Stimulated activated CD8-positive, alpha-beta memory T cell treated with anti-CD3 and anti-CD28 coated beads, Interleukin-7, amount 100 ng/mL, for 1 hour (primary cell): ENCODE measurements at places on chromosomes 6 and 20.
A peak's percentile ranks its signal among the peaks of the same experiment; 100 is the strongest.

DNA sequence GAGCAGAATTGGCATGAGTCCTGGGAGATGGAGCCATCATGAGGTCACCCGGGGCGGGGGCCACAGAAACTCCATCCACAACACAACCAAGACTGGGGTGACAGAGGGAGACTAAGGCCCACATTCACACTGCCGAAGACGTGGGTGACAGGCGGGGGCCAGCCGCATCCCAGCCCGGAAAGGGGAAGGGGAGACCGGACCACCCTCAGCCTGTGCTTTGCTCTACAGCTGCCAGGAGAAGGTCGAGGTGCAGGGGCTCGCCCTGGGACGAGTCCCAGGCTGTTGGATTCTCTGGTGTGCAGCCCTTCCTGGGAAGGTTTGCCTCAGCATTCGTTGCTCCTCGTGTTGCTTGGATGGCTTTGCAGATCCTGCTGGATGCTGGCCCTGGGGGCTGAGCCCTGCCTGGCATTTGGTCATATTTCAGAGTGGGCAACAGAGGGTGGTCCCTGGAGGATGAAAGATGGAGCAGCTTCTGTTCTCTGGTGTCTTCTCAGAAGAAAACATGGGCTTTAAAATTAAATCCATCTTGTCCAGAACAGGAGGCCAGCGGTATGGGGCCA lies 328.9 kb downstream of the TAF4 start:
- no peak for DNase-seq

DNA sequence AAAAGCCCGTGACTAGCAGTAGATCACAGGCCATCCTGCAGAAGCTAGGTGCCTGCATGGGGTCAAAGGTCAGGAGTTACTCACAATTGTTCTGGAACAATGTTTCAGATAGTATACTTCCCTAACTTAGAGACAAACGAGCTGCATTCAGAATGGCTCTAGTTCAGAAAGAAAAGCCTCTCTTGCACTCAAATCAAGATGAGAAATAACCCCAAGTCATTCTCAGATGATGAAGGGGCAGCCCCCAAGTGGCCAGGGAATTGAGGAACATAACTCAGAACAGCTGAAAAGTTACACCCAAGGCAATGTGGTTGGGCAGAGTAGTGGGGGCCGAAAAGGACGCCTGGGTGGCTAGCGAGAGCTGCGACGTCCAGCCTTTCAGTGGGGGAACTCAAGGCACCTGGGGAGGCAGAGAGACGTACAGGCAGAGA lies 27.8 kb downstream of the FYN start:
- no peak for DNase-seq

- DNase-seq = no peak
Measured at GRCh38 chr6:20229881-20230280, 17.6 kb upstream of the MBOAT1 start.

GRCh38 chr20:52035498-52035897 lies 156.1 kb downstream of the ZFP64 start:
- DNase-seq = no peak

GRCh38 chr20:57066126-57066900 lies 200.1 kb downstream of the BMP7 start:
- DNase-seq = no peak

DNA sequence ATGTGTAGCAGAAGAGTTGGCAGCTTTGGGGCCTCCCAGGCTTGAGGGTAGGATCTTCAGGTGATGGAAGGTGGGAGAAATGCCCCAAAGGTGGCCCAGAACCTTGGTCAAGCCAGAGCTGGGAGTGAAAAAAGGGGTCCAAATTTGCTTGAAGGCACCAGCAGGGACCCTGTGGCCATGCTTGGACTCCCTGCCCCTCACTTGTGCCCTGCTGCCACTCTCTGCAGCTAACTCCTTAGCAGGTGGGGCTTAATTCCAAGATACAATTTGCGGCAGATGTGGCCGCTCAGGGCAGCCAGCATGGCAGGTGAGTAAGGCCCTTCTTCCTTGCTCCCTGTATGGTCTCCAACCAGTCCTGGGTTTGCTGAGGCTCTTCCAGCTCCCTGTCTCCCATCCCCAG lies 285.0 kb upstream of the RNF24 start:
- DNase-seq = no peak

GRCh38 chr6:134021396-134022122 lies 30.9 kb downstream of the SLC2A12 start:
- DNase-seq = no peak

GRCh38 chr6:138957903-138958302 lies 30.1 kb downstream of the REPS1 start:
- no peak for DNase-seq

- no peak for DNase-seq
Measured at GRCh38 chr6:76453270-76453669, 380.8 kb upstream of the IMPG1 start.

GRCh38 chr20:47204008-47204849 lies 152.3 kb downstream of the ZMYND8 start:
- no peak for DNase-seq

DNA sequence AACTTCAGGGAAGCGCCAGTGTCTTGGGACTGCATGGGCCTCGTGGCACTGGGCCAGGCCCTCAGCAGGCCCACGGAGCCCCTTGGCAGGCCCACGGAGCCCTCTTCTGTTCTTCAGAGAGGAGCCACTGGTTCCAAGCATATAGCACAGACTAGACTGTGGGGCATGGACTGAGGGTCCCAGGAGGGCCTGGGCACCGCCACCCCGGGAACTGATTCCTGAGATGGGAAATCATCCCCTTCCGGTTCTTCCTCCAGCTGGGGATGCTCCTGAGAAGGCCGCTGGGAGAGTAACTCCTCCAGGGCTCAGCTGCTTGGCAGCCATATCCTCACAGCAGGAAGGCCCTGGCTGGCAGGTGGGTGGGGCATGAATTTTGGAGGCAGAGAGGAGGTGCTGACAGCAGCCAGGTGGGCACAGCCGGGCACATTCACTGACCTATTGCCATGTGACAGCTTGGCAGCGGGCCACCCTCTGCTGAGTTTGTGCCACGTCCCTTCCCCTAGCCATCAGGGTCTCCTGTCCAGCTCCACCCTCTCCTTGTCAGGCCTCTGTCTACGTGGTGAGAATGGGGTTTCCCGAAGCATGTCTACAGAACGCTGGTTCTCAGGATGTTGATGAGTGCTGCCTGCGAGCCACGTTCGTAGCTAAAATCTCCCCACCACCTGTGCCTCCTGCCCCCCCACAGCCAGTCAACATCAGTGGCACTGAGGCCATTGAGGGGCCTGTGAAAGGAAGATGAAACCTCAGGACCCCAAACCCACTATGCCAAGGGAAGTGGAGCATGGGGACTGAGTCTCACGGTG lies 152.1 kb downstream of the TAF4 start:
- DNase-seq = no peak

- no peak for DNase-seq
Measured at GRCh38 chr6:144248003-144248402, 37.1 kb upstream of the UTRN start.

GRCh38 chr20:63009988-63010769 lies 3.4 kb upstream of the BHLHE23 start:
- peak; percentile 40 for DNase-seq

DNA sequence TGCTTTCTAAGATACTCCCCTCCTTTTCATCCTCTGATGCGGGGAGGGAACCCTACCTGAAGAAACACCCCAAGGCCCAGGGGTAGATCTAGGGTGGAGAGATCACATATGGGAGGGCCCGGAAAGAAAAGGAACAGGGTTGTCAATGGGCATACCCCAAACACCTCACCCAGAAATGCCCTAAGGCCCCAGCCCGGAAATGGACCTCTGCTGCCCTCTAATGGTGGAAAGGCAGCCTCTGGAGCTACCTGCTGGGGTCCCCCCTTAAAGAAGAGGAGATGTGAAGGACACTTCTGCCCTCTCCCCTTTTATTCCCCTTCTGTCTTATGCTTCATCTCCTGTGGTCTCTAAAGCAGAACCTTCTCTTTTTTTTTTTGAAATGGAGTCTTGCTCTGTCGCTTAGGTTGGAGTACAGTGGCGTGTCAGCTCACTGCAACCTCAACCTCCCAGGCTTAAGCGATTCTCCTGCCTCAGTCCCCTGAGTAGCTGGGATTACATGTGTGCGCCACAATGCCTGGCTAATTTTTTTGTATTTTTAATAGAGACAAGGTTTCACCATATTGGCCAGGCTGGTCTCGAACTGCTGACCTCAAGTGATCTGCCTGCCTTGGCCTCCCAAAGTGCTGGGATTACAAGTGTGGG lies 458 bp upstream of the ARMC12 start:
- DNase-seq = peak; percentile 84

GRCh38 chr20:11556410-11556809 lies 361.3 kb upstream of the BTBD3 start:
- DNase-seq = no peak

GRCh38 chr20:5686384-5687105 lies 63.7 kb upstream of the SHLD1 start:
- no peak for DNase-seq

- no peak for DNase-seq
Measured at GRCh38 chr20:40703975-40704530, 15.0 kb upstream of the MAFB start.

- DNase-seq = no peak
Measured at GRCh38 chr6:141252828-141253608, 879.7 kb upstream of the GJE1 start.

DNA sequence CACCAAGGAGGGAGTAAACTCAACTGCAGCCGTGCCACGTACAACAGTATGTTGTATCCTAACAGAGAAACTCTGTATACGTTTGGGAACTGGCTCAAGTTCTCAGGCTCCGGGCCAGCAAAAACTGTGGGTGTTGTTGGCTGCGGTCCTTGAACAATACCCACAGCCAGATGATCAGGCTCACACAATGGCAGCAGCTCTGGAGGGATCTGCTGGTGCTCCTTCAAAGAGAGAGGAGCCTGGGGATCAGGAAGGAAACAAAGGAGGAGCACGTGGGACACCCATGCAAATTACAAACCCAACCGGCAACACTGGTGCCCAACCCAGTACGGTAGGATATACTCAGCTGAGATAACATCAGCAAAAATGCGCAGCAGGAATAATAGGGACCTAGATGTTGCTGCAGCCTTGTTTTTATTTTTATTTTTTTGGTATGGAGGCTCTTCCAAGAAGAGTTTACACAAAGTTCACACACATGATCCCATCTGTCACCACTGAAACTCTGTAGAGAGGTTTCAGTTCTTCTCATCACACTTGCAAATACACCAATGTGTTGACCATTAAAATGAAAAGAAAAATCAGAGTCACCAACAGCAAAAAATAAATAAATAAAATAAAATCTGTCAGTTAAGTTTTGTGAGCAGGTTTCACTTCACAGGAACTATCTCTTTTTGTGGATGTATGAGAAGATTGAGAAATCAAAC lies 41.2 kb upstream of the PDE10A start:
- DNase-seq = no peak

GRCh38 chr20:50003253-50003656 lies 20.5 kb downstream of the SNAI1 start:
- no peak for DNase-seq

- DNase-seq = no peak
Measured at GRCh38 chr6:154139892-154140291, 100.9 kb downstream of the OPRM1 start.

DNA sequence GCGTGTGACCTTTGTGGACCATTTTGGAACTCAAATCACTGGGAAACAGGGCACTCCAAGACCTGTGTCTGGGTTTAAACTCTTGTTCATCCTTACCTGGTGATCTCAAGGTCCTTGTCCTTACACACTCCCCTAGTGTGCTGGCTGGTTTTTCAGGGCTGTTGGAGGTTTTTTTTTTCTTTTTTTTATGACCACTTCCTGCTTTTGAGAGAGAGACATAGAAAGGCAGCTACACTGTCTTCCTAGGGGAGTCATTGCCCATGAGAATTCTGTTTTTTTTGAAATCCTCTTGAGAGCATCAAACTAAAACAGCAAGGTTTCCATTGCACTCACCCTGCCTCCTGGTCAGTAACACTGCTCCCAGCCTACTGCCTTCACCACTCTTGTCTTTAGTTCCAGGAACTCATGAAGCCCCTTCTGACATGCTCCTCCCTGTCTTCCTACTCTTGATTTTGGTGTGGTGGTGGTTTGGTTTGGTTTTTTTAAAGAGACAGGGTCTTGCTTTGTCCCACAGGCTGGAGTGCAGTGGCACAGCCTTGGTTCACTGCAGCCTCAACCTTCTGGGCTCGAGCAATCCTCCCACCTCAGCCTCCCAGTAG lies 28.6 kb downstream of the PRPH2 start:
- DNase-seq = no peak

DNA sequence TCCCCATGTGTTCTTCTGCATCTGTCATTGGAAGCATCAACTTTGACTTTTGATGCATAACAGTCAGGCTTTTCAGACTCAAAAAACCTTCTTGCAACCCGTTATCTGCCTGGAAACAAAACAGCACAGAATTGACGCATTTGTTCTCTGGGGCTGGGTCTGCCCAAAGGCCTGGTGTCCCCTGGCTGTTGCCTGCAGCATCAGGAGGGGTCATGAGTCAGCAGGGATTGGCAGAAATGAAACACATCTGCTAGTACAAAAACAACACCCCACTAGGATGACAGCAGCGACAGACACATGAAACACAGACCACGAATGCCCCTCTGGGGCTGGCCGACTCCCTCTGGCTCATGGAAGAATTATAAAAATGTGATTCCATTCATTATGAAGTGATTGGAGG lies 157.6 kb upstream of the INSM1 start:
- no peak for DNase-seq

DNA sequence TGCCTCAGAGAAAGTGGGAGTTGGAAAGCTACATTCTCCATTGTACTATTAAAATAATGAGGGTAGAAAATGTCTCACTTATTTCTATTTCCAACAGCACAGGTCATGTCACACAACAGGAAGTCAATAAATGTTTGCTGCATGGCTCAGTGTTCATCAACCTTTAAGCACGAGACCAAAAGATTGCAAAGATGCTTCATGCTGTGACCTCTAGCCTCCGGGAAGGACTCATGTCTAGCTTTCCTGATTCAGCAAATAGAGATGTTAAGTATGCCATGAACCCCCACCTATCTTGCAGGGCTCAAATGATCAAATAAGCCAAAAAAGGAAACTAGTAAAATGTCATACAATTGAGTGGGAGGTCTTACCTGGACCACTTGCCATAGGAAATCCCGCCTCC lies 57.4 kb downstream of the NCOA6 start:
- no peak for DNase-seq
